CD4-positive, alpha-beta T cell treated with Interleukin-2 at 100 ng/mL for 4 hours (primary cell): ENCODE measurements at places on chromosomes 3 and 15.

- no peak for DNase-seq
Measured at GRCh38 chr3:128254967-128255366, 101.7 kb downstream of the EEFSEC start.

- no peak for DNase-seq
Measured at GRCh38 chr15:85142312-85142711, 160.7 kb downstream of the PDE8A start.

DNA sequence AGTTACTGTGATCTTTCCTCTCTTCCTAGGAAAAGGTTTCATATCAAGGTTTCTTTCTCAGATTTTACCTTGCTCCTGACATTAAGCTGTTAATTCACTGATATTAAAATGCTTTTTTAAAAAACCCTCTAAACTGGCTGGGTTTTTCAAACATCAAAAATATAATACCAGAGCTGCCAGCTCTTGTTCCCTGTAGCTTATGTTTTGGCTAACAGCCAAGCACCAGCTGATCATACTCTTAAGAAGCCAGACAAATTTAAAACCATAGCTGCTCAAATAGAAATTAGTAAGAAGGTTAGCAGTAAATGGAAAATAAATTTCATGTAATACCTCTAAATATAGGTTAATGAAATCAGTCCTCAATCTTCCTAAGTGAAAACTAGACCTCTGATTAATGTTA lies 657.5 kb downstream of the GRM7 start:
- DNase-seq: no peak

DNA sequence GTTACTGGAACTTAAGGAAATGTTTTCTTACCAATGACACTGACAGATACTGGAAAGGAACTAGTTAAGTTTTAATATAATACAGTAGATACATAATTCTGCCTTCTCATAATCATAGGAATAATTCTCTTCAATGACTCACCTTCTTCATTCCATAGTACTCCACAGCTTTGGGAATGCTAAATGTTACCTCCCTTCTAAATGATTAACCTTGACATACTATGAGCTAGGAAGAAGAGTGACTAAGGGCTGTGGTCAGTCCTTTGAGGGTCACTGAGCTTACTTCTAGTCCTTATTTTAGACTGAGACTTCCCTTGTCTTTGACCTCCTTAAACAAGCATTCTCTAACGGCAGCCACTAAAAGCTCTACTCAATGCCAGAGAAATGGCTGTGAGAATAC lies 69.6 kb upstream of the PPIB start:
- no peak for DNase-seq

DNA sequence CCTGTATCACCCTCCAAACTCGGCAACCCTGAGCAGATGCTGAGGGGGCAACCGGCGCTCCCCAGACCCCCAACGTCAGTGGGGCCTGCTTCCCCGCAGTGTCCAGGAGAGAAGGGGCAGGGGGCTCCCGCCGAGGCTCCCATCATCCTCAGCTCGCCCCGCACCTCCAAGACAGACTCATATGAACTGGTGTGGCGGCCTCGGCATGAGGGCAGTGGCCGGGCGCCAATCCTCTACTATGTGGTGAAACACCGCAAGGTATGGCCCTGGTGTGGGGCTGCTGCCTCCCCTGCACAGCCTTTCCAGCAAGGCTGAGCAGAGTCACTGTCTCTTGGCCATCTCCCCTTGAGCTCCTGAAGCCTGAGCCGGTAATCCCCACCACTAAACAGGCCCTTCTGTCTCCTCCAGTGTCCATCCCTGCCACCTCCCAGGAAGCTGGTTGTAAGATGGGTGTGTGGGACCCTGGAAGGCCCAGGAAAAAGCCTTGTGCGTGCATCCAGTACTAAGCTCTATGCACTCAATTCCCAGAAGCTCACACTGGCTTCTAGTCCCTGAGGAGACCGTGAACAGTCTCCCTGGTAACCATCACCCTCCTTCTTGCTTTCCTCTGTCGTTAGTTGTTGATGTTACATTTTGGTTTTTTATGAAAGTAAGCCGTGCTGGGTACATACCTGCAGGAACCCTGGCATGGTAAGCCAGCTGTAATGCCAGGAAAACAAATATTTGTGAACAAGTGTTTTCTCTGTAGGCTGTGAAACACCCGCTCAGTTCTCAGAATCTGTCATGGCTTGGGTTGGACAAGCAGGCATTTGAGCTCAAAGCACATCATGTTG lies 63.3 kb downstream of the BOC start:
- DNase-seq: no peak

DNA sequence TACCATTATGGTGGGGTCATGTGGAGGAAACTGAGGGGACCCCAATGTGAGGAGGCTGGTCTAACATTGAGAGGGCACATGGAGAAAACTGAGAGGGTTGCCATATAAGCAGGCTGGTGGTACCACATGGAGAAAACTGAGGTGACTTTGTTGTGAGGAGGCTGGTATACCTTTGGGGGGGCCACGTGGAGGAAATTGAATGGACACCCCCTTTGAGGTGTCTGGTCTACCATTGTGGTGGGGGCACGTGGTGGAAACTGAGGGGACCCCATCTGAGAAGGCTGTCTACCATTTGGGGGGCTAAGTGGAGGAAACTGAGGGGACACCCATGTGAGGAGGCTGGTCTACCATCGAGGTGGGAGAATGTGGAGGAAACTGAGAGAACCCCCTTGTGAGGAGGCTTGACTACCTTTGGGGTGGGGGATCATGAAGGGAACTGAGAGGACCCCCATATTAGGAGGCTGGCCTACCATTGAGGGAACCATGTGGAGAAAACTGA lies 163.8 kb downstream of the FBLN2 start:
- no peak for DNase-seq

DNA sequence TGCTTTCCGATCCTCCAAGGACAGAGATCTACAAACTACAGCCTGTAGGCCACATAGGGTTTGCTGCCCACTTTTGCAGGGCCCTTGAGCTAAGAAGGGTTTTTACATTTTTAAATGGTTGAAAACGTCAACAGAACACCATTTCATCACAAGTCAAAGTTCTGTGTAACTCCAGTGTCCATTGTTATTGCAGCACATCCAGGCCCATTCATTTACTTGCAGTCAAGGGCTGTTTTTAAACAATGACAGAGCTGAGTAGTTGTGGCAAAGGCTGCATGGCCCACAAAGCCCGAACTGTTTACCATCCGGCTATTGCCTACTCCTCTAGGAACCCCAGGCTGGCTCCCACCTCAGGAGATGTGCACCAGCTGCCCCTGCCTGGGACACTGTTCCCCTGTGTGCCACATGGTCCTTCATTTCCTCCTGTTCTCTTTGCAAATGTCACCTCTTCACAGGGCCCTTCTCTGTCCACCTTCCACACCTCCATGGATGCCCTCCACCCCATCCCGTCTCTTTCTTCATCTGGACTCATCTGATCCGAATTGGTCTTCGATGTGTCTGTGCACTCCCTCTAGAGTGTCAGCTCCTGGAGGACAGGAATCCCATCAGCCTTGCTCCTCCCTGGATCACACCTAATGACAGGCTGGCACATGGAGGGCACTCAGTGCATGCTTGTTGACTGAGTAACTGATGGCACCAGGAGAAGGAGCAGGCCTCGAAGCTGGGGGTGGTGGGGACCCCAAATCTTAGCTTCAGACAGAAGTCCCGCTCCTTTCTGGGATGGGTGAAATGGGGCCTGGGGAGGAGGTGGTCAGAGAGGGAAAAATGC lies 69.5 kb upstream of the IQSEC1 start:
- no peak for DNase-seq

GRCh38 chr3:85589145-85589544 lies 630.4 kb downstream of the CADM2 start:
- no peak for DNase-seq

DNA sequence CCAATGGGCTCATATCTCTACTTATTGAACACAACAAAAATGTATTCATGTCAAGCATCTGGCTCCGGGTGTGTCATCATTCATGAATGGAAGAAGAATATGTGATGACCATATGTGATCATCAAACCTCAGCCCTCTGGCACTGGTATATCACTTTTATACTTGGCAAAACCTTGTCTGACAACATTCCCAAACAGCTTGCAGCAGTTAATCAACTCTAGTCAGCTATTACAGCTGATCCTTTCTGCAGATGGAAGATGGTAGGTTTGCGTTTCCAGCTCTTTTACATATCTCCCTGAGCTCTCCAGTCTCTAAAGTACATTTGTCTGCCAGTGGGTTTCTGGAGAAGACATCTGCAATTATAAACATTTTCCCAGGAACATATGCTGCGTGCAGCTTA lies 6.6 kb downstream of the PLSCR5 start:
- no peak for DNase-seq

DNA sequence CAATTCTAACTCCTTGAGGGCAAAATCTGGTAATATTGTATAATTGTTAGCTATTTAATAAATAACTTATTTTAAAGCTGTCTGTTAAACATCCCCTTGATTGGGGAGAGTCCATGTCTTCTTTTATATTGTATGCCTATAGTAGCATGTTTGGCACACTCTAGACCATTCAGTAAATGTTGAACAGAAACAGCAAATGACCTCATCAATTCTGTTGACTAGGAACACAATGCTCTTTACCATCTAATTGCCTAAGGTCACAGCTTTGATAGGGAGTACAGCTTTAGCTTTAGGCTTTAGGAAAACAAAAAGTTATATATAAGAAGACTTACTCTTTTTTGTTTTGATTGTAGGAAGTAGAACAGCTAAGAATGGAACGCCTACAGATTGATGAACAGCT lies 27.0 kb downstream of the DNAJC19 start:
- DNase-seq: no peak

- DNase-seq: no peak
Measured at GRCh38 chr3:46416125-46416810, 9.2 kb downstream of the CCRL2 start.

- no peak for DNase-seq
Measured at GRCh38 chr15:39908186-39908585, 11.9 kb downstream of the GPR176 start.

DNA sequence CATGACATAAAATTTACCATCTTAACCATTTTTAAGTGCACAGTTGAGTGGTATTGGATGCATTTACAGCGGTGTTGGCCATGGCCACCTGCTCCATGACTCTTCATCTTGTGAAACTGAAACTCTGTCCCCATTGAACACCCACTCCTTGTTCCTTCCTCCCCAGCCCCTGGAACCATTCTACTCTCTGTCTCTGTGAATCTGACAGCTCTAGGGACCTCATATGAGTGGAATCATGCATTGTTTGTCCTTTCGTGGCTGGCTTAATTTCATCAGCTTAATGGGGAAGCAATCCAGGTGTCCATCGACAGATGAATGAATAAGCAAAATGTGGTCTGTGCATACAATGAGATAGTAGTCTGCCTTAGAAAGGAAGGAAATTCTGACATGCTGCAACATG lies 42.5 kb downstream of the PLXNA1 start:
- no peak for DNase-seq

DNA sequence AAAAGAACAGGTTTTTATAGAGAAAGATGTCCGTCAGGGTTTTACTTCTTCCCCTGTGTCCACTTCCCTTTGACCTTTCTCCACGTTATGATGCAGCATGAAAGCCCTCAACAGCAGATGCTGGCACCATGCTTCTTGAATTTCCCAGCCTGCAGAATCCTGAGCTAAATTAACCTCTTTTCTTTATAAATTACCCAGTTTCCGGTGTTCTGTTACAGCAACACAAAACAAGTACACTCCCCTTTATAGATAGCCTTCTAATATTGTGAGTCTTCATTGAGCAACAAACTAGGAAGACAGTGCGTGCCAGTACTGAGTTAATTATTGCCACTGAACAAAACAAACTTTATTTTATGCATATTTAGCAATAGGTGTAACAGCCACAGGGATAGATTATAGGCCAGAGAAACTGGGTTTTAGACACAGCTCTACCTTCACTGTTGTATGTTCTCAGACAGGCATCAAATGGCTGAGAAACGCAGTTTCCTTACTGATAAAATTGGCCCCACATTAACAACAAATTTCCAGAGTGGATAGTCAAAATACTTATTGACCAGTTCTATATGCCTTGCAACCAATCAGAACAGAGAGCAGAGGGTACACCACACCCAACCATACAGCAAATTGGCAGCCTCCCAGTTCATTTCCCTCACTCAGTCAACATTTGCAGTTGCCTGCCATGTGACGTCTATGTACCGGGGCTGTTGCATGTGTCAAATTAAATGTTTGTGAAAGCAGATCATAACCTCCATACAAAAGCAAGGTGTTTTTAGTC lies 14.4 kb upstream of the TBL1XR1 start:
- no peak for DNase-seq

GRCh38 chr15:30956216-30957124 lies 35.0 kb downstream of the MTMR10 start:
- DNase-seq: no peak

- no peak for DNase-seq
Measured at GRCh38 chr15:100348578-100348977, 6.8 kb upstream of the ADAMTS17 start.

DNA sequence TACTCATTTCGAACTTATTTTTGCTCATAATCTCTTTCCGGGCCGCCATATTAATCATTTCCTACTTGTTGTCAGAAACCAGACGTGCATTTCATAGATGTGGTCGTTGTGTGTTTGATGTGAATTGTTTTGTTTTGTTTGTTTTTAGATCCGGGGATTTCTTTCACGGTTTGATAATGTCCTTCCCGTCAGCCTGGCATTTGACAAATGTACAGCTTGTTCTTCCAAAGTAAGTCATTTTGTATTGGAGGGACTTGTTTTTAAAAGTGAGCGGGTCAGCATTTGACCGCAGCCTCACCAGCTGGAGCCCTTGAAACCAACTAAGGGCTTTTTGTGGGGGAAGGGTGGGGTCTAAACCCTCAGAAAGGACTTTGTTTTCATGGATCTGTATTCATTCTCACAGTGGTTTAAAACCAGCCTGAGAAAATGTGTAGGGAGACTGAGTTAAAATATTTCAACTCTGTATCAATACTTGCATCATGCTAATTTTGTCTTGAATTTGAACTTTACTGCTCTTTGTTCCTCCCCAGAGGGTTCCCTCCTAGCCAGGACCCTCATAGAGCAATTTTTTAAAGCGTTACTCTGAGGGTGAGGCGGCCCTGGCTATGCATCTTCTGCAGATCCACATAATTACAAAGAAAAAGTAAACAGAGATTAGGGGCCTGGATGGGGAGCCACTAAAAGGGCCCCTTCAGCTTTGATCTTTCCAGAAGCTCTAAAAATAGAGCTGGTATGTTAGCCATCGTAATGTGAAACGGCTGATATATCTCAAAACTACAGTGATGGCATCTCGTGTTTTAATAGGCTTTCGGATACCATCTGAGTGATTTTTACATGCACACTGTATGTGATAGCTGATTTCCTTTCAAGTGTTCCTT lies 107.9 kb downstream of the ATG7 start:
- no peak for DNase-seq

DNA sequence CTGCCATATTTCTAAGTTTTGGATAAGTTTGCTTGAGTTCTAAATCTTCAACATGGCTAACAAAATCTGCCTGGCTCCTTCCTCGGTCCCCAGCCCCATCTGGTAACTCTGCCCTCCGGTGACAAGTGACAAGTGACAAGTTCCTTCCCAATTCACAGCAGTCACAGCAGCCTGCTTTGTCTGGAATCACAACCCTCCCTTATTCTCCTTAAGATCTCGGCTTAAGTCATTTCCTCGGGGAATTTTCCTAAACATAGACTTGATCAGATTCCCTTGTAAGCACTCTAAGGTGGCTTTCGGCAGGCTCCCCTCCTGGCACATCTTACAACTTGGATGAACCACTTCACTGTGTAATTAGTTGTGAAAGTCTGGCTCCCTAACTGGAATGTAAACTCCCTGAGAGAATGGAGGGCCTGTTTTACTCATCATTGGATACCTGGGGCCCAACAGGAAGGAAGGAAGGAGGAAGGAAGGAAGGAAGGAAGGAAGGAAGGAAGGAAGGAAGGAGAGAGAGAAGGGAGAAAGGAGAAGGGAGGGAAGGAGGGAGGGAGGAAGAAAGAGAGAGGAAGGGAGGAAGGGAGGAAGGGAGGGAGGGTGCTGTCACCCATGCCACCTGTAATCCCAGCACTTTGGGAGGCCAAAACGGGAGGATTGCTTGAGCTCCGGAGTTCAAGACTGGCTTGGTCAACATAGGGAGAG lies 126.4 kb downstream of the SHQ1 start:
- DNase-seq: no peak
